Kidney epithelial cell (primary cell): ENCODE measurements at places on chromosomes 12 and 14. TPM values are rescaled to one million over a fixed set of nuclear protein-coding genes. Genes with fewer than 3 reads are reported as not detected.

Gene CELA1
- total RNA-seq: not detected in 2 replicates

Gene KERA
- not detected in 2 replicates for total RNA-seq

Gene JAG2
- 2.4 and 2.7 TPM in 2 replicates for total RNA-seq

Gene OR6C2
- total RNA-seq: not detected in 2 replicates

Gene LMNTD1
- total RNA-seq: 0.08 TPM in 1 of 2 replicates, not detected in the other

Gene PLEKHD1
- total RNA-seq: 0.41 and 0.84 TPM in 2 replicates

Gene OR10G3
- not detected in 2 replicates for total RNA-seq

Gene ZDHHC22
- 0.21 TPM in 1 of 2 replicates, not detected in the other for total RNA-seq

Gene KLRD1
- total RNA-seq: under 0.01 and 1.5 TPM in 2 replicates

GRCh38 chr14:26067341-26067740 lies 530.5 kb downstream of the NOVA1 start:
- no peak for DNase-seq

DNA sequence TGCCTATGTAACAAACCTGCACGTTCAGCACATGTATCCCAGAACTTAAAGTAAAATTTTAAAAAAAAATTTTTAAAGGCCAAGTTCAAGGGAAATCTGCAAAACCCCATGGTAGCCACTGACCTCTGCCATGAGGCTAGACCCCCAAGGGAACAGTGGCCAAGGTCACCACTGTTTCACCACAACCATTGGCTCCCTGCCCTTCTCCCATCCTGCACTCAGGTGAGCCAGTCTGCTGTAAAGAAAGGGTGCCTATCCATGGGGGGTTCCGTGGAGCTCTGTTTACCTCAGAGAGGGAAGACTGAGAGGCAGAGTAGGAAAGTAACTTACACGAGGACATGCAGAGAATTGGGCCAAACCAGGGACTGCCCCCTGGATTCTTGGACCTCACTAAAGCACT lies 38.6 kb downstream of the VWF start:
- DNase-seq: no peak

GRCh38 chr12:20383612-20384011 lies 15.3 kb downstream of the PDE3A start:
- DNase-seq: no peak

DNA sequence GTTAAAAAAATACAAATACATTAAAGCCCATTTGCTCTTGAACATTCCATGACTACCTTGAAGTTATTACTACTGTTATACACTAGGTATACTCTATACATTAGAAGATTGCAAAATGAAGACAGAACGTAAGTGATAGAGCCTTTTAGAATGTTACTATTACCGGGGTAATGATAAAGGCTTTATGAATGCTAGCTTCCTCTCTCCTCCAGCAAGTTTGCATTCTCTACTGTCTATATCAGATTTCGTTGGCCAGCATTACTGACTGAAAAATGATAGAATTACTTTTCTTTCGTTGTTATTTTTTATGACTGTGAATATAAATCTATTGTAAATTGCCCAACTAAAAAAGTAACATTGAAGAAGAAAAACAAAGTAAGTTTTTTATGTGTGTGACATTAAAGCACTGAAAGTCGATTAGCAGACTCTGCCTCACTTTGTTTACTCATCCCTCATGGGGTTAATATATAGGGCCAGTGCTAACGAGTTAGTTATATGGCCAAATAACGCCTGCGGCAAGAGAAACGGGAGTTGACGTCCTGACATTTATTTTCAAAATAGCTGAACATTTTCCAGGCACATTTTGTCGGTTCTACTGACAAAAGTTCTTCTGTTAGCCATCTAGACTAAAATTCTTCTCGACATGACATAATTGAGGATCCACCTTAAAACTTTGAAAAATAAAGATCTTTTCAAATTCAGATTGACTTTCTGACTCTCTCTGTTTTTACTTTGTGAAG lies 163.8 kb upstream of the KITLG start:
- no peak for DNase-seq

DNA sequence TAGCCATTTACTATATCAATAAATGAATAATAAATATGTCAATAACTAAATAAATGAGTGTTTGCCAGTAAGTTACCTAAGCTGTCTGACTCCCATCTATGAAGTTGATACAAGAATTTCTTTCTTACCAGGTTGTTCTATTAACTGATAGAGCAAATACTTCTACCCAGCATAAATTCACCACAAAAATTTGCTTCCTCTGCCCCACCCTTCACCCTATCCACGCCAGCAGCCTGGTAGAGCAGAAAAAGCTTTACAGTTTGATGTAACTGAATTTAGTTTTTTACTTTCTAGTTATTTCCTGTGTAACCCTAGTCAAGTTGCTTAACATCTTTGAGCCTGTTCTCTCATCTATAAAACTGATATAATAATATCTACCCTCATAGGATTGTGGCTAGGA lies 94.9 kb upstream of the SLC16A7 start:
- DNase-seq: peak; percentile 12

DNA sequence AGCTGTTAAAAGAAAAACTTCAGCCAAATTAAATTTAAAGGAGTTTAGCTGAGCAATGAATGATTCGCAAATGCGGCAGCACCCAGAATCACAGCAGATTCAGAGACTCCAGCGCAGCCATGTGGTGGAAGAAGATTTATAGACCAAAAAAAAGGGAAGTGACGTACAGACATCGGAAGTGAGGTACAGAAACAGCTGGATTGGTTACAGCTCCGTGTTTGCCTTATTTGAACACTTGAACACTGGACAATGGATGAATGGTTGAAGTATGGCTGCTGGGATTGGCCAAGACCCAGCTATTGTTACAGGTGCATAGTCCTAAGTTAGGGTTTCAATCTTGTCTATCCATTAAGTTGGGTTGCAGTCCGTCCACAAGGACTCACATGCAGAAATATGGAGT lies 42.6 kb downstream of the GALNT8 start:
- DNase-seq: no peak

- no peak for DNase-seq
Observed at GRCh38 chr12:131119936-131120335, 166.2 kb downstream of the ADGRD1 start.

- DNase-seq: no peak
Observed at GRCh38 chr12:89108265-89108664, 244.0 kb downstream of the DUSP6 start.

DNA sequence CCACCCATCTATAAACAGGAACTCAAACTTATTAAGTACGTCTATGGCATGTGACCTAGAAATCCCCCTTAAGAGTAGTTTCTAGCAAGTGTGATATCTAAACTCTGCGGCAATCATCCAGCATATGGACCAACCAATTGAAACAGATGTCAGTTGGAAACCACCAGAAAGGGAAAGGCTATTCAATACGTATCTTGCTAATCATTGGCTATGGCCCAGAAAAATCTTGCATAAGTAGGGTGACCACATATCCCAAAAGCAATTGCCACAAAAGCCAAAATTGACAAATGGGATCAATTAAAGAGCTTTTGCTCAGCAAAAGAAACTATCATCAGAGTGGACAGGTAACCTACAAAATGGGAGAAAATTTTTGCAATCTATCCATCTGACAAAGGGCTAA lies 24.2 kb downstream of the SYNJ2BP start:
- no peak for DNase-seq

DNA sequence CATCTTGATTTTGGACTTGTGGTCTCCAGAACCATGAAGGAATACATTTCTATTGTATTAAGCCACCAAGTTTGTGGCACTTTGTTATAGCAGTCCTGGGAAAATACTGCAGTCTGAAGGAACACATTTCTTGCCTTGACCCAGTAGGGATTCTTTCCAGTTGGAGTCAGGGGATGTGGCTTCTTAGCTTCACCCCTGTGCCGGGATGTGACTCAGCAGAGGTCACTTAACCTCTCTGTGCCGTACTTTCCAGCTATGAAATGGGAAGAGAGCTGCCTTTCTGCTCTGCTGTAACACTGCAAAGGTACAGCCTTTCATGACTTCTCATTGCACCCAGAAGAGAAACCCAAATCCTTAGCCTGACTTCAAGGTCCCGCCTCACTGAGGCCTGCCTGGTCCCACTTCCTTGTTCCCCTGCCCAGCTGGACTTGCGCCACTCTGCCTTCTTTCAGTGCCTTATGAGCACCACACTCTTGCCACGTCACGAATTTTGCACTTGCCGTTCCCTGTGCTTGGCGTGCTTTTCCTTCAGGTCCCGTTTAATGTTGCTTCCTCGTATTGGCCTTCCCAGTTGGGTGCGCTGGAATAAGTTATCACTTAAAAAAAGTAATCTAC lies 24.2 kb downstream of the CHST11 start:
- DNase-seq: no peak

GRCh38 chr12:19763488-19763887 lies 324.2 kb downstream of the AEBP2 start:
- DNase-seq: no peak

- no peak for DNase-seq
Observed at GRCh38 chr14:74486164-74486563, 6.9 kb downstream of the NPC2 start.

DNA sequence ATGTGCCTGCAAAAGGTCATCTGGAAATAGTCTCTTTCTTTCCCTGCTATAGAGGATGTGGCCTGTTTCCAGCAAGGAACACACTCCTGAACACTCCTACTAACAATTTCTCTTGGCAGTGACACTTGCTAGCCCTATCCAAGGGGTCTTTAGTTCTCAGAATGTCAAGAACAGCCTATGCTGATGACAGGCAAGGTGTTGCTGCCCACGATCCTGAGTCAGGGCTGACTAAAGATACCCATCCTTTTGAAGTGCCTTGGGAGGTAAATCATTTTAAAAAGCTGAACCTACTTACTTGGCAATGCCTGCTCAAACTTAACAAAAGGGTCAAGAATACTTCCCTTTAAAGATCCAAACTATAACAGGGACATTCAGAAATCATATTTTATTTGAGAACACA lies 1146.4 kb downstream of the VRK1 start:
- no peak for DNase-seq

DNA sequence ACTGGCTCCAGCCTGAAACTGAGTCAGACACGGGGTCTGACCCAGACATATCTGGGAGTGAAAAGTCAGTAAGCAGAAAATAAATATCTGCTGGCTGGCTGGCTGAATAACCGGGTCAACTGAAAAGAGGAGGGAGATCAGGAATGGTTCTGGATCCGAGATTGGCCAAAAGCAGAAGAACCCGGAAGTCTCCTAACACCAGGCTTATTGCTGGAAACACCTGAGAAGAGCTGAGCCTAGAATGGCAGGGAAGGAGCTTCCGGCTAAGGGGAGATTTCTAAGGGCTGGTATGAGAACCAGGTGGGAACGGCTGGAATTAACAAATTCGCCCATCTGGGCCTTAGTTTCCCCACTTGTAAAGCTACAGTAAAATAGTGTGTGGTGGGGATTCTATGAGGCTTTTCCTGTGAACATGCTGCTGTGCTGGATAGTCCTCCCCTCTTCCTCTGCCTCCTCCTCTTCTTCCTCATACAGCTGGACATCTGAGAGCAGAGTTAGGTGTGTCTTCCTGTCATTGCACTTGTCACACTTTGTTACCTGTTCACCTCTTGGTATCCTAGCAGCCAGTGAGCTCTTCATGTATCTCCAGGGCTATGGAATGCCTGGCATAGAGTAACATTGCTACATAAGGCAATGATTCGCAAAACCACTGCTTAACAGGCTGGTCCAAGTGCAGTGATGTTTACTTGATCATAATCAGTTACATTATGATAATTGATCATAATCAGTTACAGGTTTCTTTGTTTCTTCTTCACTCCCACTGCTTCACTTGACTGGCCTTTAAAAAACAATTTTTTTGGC lies 2.0 kb upstream of the SHMT2 start:
- DNase-seq: no peak

DNA sequence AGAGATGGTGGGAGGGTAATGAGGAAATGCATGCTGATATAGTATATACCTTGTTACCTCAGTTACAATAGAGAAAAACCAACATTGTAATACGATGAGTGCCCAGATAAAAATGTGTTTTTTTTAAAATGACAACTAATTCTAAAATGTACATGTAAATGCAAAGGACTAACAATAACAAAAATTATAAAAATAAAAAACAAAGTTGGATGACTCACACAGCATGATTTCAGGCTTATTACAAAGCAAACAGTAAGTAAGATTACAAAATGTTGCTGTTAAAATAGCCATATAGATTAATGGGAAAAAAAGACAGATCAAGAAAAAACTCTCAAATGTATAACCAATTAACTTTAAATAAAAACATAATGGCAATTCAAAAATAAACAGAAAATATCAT lies 1099.4 kb downstream of the FSCB start:
- DNase-seq: no peak

- DNase-seq: no peak
Observed at GRCh38 chr14:76697246-76697905, 63.9 kb upstream of the VASH1 start.

DNA sequence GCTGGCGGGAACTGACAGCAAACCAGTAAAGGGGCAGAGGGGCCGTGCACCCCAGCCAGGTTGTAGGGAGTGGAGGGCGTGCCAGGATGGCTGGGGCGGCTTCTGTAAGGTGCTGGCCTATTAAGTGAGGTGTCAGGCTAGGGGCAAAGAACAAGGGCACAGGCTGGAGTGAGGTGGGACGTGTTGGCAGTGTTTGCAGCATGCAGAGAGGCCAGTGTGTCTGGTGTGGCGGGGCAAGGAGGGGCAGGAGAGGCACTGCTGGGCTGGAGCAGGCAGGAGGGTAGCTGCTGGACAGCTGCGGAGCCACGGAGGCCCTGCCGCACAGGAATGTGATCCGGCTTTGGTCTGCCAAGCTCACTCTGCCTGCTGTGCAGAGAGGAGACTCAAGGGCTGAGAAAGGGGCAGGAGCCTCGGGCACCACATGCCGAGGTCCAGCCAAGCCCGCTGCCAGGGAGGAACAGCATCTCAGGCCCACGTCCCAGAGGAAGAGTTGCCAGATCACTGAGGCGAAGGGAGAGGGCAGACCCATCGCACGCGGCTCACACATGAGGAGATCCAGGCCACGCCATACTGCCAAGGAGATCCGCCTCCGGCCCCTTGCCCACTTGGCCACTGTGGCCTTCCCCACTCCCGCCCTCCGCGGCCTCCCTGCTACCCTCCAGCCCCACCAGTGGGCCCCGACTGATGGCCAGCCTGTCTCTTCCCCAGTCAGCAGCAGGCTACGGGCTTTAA lies 46.8 kb downstream of the AMN start:
- DNase-seq: no peak

GRCh38 chr12:55899082-55899481 lies 28.6 kb downstream of the PYM1 start:
- DNase-seq: no peak

DNA sequence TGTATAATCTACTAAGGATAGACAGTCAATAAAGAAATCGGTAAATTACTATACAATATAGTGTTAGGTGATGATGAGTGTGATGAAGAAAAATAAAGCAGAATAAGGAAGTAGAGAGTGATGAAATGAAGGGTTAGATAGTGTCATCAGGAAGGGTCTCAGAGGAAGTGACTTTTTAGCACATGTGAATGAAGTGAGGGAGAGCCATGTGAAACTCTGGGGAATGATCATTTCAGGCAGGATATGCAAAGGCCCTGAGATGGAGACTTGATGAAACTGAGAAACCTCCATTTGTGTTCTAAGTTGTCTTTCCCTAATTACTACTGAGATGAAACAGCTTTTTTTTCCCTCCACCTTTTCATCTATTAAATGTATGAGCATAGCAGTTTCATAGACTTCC lies 19.4 kb upstream of the GNPTAB start:
- DNase-seq: no peak
